NCI-H1105 (cell line): ENCODE measurements at places on chromosomes 11 and 22.

DNA sequence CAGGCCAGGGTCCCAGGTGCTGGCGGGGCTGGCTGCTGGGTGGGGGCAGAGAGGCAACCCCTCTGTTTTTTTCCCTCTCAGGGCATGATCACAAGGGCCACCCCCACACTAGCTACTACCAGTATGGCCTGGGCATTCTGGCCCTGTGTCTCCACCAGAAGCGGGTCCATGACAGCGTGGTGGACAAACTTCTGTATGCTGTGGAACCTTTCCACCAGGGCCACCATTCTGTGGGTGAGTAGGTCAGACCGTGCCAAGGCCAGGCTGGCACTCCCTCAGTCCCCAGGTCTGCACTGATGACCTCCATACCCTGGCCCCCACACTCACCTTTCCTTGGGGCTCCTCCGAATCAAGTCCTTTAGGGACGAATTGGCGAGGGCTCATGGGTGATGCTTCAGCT, 7.3 kb downstream of the TCN2 start:
- no peak for DNase-seq

- DNase-seq = no peak
These were observed 444.4 kb downstream of the BUD13 start for GRCh38 chr11:116328391-116328790.

DNA sequence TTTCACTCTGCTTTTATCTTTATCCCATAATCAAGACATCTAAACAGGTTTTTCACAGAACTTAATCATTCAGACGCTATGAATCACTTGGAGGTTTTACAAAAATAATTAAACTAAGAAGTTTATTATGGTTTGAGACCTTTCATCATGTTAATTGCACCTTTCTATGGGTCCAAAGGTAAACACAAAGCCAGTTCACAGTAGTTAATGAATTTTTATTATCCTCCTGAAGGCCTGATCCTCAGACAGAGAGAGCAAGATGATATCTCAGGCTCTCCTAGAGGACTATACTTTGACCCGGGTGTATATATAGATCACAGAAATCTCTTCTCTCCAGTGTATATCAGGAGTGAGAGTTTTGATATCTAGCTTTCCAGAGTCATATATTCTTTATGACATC, 1044.3 kb upstream of the RAG2 start:
- DNase-seq = no peak

DNA sequence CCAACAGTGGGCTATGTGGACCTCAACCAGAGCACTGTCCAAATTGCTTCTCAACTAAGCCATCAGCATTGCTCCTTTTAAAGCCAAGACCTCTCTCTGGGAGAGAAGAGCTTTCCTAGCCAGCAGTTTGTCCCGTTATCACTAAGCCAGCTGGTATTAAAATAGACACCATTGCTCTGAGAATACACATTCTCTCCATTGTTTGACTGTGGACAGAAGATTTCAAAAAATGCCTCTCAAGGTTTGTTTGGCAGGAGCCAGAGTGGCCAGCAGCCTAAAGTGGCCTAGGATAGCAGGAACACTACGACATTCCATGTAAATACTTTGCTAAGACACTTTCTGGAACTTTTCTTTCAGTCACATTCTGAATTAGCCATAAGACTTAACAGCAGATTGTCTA, 41.3 kb downstream of the EIF4ENIF1 start:
- no peak for DNase-seq

- peak; percentile 18 for DNase-seq
These were observed 27.3 kb downstream of the BDNF start for GRCh38 chr11:27672836-27673464.

DNA sequence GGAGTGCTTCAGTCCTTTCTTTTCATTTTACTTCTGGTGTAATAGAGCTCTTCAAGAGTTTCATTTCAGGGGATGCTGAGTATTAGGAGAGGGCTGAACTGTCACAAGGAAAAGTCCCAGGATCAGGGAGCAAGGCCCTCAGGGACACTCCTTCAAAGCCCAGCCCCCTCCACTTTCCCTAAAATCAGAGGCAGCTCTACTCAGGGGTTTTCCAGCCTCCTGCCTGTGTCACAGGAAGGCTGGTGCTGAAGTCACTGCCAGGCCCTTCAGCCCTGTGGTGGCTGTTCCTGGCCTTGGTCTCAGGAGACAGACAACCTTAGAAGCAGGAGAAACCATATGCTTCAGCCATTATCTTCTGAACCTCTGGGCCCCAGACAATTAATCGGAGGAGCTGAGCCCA, 36.4 kb upstream of the KIRREL3 start:
- DNase-seq = no peak

DNA sequence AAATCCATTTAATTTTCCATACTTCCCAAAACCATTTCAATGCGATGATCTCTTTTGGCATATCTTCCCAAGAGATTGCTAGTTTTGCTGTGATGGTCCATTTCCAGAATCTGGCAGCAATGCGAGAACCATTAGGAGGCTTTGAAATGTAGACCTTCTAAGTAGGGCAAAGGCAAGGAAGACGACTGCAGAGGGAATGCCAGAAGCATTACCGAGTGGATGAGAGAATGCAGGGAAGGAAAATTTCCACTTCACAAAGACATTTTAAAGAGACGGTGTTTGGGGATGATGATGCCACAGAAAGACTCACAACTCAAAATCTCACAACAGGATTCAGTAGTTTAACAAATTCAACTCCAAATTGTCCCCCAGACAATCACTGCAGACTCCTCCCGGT, 471 bp upstream of the CEP126 start:
- no peak for DNase-seq

- no peak for DNase-seq
These were observed 1655.2 kb downstream of the LRRC4C start for GRCh38 chr11:39804271-39804670.

- DNase-seq = no peak
These were observed 81.6 kb upstream of the SUSD2 start for GRCh38 chr22:24099666-24100065.

DNA sequence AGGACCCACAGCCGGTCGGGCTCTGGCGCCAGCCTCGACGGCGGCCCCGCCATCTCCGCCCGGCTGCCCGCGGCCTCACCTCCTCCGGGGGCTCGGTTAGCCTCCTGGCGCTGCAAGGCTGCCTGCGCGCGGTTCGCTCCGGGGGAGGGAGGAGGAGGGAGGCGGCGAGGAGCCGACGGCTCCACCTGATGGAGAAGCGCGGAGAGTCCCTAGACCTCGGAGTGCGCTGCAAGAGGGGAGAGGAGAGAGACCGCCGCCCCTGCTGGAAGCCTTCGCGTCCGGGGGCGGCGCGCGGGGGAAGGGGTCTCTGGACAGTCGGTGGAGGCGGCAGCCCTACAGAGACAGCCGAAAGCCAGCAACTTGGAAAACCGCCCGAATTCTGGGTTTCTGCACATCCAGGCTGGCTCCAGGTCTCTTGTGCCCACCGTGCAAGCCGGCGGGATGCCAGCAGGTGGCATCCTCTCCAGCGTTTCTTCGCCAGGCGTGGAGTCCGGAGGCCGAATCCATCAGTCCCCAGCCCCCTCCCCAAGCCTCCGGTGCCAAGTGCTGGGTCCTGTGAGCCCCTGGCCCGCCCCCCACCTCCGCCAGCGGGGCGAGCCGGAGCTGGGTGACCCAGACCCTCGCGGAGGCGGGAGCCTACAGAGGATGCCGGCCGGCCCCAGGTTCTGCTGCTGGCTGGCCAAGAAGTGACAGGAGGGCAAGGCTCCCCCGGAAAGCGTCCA, 2.9 kb upstream of the KIRREL3 start:
- peak; percentile 94 for DNase-seq

GRCh38 chr11:78812513-78813293, 238.0 kb upstream of the NARS2 start:
- no peak for DNase-seq

DNA sequence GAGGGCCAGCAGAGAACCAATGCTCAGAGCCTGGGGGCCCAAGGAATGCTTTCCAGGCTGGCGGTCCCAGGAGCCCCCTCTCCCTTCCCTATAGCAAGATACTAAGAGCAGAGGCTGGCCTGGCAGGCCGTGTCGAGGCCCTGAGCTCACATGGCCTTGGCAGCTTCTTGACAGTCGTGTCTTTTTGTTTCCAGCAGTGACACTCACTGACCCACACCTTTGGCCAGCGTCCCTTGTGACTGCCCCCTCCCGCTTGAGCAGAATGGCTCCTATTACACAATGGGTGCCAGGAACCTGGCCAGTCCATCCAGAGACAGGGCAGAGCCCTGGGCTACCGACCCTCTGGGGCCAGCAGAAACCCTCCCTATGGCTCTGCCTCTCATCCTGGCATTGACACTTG, 6.4 kb upstream of the CCND1 start:
- no peak for DNase-seq

DNA sequence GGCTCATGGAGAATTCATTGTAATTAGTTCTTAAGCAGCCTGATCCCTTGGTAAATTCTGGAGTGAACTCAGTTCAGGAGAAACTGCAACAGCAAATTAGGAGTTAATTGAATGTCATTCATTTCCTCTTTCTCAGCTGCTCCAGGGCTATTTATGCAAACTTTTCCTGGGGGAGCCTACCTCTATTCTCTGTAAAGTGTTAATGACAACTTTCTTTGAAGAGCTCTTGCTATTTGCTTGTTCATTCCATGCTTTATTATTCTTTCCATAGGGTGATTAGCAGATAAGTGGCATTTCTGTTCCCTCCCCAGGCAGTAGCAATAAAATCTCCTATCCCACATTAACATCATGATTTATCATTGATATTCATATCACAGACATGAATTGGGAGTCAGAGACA, 267.6 kb upstream of the DDI1 start:
- peak; percentile 51 for DNase-seq

GRCh38 chr22:23576681-23577080, 3.4 kb downstream of the IGLL1 start:
- no peak for DNase-seq

- DNase-seq = no peak
These were observed 34.1 kb downstream of the LIF start for GRCh38 chr22:30212363-30212995.

GRCh38 chr11:60165538-60165937, 17.3 kb downstream of the MS4A6A start:
- no peak for DNase-seq

GRCh38 chr11:107741044-107741823, 29.4 kb upstream of the SLN start:
- DNase-seq = no peak

- no peak for DNase-seq
These were observed 6.6 kb downstream of the CARS1 start for GRCh38 chr11:3050386-3051195.

GRCh38 chr11:102946237-102946636, 9.3 kb downstream of the MMP13 start:
- no peak for DNase-seq

DNA sequence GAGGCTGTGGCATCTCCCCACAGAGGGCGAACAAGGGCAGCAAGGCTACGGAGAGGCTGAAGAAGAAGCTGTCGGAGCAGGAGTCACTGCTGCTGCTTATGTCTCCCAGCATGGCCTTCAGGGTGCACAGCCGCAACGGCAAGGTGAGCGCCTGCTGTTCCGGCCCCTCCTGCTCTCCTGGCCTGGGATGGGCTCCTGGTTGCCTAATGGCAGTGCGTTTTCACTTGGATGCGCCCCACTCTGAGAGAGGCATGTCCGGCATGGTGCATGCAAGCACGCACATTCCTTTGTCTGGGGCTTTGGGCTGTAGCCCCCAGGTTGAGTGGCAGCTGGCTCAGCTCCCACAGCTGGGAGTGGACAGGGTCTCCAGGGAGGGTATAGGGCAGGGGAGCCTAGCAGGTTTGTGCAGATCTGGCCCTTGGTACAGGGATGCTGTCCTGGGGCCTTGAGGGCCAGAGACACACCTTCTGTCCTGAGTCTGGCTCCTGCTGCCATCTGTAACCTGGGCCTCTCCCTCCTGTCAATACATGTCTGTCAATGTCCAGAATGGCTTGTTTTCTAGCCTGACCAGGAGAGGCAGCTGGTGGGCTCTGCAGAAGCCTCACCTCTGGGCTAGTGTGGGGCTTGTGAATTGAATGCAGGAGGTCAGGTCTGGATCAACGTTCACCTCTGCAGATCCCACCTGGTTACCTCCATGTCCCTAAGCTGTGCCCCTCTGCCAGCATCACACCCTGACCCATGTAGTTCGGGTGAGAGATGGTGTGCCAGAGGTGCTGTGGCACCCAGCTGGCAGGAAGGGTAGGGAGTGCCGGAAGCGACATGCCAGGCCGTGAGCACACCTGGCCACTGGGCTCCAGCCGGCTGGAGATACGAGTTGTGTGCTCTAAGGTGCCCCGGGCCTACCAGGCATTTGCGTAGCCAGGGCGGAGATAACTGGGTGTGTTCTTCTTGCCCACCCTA, 107.1 kb downstream of the BCR start:
- DNase-seq = no peak
